Stimulated activated CD4-positive, alpha-beta T cell treated with anti-CD3 and anti-CD28 coated beads, Interleukin-4, amount 100 ng/mL, for 1 hour (primary cell): ENCODE measurements at places on chromosomes 3 and 15.

DNA sequence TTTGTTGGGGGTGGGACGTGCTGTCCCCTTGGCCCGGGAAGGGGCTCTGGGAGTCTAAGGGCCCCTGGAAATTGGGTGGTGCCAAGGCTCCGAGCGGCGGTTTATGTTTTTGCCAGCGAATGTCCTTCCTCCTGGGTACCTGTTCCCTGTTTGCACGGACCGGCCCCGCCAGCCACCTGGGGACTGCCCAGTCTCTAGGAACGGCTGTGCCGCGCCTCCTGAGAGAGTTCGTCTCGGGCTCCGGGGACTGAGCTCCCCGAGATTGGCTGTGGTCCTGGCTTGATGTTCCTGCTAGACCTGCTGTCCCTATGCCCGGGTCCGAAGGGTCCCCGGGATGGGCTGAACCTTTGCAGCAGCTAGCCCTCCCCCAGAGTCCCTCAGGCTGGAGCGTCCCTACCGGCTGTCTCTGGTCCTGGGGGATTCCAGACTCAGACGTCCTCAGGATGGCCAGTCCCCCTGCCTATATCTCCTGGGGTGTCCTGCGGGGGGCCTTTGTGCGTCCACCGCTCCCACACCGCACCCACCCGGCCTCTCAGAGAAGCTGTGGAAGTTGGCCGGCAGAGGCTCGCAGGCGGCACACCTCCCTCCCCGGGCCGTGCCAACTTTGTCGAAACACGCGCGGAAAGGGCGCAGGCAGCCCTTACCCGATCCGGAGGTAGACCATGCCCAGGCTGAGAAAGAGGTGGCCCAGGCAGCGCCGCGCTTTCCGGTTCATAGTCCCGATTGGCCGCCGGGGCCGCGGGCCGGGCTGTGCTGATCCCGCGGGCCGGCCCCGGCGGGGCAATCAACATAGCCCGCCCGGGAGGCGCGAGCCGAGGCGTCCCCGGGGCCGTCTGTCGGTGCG lies 547 bp downstream of the WNT7A start:
- peak; percentile 28 for DNase-seq

DNA sequence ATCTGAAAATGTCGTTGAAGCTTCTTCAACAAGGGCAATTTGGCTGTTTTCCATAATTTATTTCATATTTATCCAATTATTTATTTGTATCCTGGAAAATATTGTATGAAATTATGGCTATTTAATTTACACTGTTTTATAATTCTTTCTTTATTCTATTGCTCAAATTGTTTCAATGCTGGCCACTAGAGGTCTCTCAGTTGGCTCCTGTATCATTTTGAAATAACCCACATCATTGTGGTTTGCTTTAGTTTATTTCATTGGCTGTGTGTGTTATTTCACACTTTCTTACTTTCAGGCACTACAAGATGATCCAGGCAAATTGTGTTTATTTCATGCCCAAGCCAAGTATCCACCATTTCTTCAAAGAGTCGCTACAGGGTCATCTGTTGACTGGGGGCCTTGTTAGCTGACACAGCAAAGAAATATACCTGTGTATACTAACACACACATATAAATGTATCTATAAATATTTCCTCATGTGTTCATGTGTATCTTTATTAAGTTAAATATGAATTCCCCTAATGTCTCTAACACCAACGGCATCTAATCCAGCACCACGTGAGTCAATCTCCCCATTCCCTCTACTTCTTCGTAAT lies 86.2 kb downstream of the NPAP1 start:
- no peak for DNase-seq

DNA sequence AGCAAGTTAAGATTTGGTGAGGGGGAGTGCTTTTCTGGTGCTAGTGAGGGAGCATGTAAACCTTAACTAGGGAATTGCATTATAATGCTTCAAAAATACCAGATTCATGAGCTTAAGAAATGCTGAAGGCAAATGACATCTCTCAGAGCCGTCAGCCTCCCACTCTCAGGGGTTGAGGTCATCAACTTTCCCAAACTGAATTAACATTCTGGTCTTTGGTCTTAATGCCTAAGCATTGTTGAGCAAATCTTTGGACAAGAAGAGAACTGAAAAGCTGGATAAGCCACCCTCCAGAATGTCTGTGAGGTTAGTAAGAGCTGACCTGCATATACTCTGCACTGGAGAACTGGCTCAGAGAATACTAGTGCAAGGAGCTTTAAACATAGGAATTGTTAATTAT lies 124.9 kb upstream of the GAP43 start:
- no peak for DNase-seq

- DNase-seq: no peak
Measured at GRCh38 chr15:99321468-99321867, 70.2 kb downstream of the LRRC28 start.

DNA sequence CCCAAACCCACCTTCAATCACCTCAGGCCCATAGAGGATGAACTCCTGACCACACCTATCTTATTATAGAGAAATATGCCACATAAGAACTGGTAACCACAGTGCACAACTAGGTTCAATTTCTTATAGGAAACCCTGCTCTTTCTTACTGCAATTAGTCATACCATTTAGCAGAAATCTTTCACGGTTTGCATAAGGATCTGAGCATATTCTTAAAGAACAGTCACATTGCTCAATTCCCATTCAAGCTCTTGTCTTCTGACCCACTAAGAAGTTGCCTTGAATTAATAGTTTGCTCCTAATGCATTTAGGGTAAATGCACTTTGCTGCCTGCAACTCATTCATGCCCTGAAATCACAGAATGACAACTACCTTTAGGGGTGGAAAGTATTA lies 9.2 kb downstream of the ERC2 start:
- no peak for DNase-seq

GRCh38 chr3:20064796-20065564 lies 24.7 kb downstream of the KAT2B start:
- DNase-seq: no peak

- no peak for DNase-seq
Measured at GRCh38 chr3:107373896-107374295, 3.3 kb upstream of the CCDC54 start.

- DNase-seq: no peak
Measured at GRCh38 chr3:172305552-172305951, 142.7 kb downstream of the GHSR start.

DNA sequence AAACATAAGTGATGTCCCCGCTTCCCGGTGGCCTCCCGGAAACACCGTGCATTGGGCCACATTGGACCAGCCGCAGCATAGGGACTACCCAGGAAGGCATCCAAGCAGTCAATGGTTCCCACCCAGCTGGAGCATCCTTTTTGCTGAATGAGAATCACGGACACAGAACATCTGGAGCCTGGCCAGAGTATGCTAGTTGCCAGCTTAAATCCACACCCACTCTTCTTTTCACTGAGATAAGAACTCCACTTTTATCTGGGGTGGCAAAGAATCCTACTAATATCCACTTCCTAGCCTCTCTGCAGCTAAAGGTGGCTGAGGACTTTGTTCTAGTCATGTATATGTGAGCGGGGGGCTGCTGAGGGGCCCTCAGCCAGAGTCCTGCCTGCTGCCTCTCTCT lies 95.2 kb upstream of the PLXNA1 start:
- no peak for DNase-seq

GRCh38 chr15:41568350-41569017 lies 9.5 kb downstream of the TYRO3 start:
- DNase-seq: no peak

DNA sequence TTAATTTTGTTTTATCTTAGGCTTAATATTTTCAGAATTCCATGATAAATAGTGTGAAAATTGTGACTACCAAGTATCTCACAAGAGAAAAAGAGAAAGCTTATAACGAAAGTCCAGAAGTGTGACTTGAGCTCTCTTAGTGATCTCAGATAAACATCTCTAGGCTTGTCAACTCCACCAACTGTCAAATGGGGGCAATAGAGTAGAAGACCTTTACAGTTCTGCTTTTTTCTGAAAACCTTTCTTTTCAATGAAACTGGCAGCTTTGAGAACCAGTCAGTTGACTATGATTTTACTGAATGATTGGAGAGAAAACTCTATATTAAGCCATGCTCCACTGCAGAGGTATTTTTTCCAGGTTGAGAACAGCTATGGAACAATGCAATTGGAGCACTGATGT lies 119.2 kb upstream of the TP63 start:
- no peak for DNase-seq

GRCh38 chr3:53833053-53833645 lies 13.1 kb downstream of the CHDH start:
- no peak for DNase-seq

DNA sequence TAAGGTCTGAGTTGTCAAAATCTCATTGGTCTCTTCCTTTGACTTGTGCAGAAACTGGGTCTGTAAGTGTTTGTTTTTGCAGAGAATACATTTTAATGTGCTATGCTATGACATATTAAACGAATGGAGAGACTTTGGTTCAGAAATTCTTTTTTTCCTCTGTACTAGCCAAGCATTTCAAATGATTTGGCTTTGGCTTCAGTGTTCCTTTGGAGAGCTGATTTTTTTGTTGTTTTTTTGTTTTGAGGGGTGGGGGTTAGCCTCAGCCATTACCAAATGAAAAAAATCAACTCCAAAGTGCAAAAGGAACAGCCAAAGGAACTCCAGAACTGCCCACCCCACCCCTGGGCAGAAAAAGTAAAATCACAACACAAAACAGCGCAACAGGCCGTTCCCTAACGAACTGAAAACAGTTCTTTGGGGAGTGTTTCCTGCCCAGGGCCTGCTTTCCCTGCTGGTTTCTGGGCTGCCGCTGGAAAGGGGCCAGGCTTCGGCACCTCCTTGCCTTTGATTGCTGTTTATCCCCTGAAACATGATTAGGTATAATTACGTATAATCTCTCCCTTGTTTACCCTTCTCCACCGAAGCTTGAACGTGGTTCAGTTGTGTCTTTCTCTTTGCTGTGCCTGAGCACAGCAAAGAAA lies 57.6 kb upstream of the NEO1 start:
- no peak for DNase-seq

DNA sequence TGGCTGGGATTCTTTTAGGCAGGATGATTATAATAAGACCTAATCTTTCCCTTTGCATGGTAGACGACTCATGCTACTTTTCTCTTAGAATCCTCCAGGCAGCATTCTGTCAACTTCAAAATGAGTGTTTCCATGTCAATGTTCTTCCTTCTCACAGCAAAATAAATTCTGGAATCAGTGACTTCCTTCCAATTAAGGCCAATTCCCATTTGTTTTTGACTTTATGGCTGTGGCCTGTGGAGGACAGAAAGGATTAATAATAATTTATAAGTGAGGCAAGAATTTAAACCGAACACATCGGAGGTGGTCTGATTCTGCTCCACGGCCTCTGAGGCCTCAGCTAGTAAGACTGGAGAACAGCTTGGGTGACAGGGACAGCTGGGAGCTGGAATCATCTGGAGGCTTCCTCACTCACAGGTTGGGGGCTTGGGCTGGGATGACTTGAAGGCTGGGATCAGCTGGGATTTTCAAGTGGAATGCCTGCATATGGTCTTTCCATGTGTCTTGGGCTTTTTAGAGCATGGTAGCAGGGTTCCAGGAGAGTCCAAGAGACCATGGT lies 241.8 kb upstream of the MCTP2 start:
- no peak for DNase-seq

DNA sequence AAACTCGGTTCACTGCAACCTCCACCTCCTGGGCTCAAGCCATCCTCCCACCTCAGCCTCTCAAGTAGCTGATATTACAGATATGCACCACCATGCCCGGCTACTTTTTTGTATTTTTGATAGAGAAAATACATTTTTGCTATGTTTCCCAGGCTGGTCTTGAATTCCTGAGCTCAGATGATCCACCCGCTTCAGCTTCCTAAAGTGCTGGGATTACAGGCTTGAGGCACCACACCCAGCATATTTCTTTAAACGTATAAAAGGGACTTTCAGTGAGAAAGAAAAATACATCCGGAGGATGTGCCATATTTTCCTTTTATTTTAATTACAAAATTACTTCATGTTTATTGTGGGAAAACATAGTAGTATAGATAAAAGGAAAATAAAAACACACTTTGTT lies 55.2 kb downstream of the RPL39L start:
- no peak for DNase-seq

- peak; percentile 18 for DNase-seq
Measured at GRCh38 chr3:51384055-51384725, 901 bp upstream of the MANF start.

- DNase-seq: peak; percentile 44
Measured at GRCh38 chr15:60591496-60592370, 112.8 kb upstream of the ICE2 start.

DNA sequence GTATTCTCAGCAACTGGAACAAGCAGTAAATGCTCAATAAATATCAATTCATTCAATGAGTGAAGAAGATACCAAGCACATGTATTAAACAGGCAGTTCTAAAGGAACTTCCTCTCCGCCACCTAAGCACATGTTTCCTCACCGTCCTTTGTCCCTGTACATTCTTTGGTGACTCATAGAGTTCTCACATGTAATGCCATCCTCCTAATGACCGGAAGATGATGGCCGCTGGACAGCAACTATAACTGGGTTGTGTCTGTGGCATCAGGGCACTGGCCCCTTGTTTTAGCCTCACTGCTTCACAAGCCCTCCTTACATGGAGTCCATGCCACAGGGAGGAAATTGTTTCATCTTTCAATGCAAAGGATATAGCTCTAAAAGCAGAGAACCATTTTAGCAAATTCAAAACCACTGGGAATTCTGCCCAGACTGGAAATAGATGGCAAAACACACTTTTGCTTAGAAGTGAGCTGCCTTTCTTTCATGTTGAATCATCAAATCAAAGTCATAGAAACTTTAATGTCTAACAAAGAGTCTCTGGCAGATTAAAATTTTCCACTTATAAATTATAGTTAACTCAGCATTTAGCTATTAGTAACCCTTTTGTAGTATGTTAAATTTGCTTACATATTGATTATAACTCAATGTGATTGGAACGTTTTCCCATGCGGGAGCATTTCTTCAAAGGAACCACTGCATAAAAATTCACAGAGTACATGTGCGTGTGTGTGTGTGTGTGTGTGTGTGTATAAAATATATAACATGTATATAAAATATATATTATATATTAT lies 74.1 kb downstream of the GAP43 start:
- DNase-seq: no peak

DNA sequence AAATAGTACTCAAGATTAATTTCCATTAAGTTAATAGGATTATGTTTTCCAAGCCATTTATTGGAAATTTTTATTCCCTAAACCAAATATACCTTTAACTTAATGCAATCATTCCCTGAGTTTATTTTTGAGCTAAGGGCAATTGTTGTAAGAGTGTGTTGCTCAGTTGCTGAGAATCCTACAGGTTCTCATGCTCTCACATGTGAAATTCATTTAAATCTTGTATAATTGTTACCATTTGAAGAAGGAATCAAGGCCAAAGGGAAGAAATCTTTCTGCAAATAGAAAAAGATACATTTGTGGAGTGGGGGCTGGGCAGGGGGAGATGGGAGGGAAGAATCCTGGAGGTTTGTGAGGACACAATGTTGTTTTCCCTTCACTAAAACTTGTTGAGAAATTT lies 202.7 kb upstream of the STRIT1 start:
- no peak for DNase-seq

DNA sequence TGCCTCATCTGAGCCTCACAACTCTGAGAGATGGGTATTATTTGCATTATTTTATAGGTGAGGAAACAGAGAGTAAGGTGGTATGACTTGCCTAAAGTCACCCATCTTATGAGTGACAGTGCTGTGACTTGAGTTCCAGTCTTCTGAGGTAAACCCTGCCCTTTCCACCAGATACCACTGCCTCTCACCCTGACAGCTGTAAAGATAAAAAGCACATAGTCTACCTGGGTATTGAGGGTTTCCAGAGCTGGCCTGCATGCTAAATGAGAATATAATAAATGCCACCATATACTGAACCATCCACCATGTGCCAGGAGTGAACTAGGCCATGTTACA lies 25.6 kb downstream of the RASGRP1 start:
- no peak for DNase-seq

- DNase-seq: no peak
Measured at GRCh38 chr3:172515130-172515918, 7.9 kb downstream of the TNFSF10 start.

GRCh38 chr3:73808862-73809509 lies 184.2 kb upstream of the PDZRN3 start:
- DNase-seq: no peak
